ENCODE measurements at places on chromosomes 11 and 22. TPM values are rescaled to one million over a fixed set of nuclear protein-coding genes. Genes with fewer than 3 reads are reported as not detected.

DNA sequence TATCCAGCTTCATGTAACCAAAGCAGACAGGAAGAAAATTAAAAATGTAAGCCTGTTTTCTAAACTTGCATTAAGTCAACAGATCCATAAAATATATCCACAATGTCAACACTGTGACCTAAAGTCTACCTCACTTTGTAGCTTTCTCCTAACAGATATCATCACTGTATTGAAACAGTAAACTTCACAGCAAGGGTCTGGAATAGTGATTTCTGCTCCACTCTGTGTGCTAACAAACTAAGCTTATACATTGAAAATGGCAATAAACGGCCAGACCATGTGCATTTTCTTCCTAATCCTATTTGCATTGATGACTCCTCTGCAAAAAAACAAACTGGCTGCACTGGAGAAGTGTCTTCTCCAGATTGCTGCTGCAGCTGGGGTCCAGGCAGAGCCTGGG is 26.8 kb downstream of the CADM1 start:
- no peak for DNase-seq

- DNase-seq = no peak
Observed at GRCh38 chr22:43479962-43480361, 68.1 kb downstream of the MPPED1 start.

DNA sequence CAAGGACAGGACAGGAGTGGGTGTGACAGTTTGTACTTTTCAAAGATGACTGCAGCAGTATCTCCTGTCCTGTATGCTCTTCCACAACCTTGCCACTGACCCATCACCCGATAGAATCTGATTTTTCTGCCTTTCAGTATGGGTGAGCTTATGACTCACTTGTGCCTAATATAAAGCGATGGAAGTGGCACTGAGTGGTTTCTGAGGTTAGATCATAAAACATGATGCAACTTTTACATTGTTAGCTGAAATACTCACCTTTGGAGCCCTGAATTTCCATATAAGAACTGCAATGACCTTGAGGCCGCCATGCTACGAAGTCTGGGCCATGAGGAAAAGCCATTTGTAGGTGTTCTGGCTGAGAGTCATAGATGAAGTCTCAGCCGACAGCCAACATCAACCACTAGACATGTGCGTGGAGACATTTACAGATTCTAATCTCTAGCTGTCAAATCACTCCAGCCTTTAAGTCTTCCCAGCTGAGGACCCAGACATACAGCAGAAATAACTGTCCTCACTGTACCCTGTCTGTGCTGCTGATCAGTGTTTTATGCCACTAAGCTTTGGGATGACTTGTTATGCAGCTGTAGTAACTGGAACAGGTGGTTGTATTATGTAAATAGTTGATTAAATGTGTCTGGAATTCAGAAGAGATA is 105.9 kb upstream of the ARHGAP20 start:
- DNase-seq = no peak

DNA sequence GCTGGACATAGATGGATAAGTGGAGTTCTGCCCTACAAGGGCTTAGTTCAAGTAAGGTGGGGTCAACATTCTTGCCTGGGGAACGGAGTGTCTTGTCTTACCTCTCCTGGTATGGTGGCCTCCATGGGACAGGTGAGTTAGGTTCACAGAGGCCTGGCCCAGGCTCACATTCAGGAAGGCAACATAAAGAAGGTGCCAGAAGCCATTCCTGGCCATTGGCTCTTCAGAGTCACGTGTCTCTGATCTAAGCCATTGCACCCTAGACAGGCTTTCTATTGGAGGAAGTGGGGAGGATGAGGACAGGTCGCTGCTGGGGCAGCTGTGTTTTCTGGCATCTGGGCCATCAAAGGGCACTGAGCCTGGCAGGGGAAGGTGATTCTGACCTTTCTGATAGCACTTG is 14.8 kb downstream of the LMO2 start:
- no peak for DNase-seq

RNF169 gene
- total RNA-seq = 20.8 TPM

- no peak for DNase-seq
Observed at GRCh38 chr11:58127350-58127749, 2.0 kb upstream of the OR9I1 start.

GRCh38 chr11:19493446-19494213 is 219.0 kb upstream of the NAV2 start:
- DNase-seq = no peak

ACRV1 gene
- total RNA-seq = not detected

MAML2 gene
- 18.6 TPM for total RNA-seq

All from activated naive CD8-positive, alpha-beta T cell treated with anti-CD3 and anti-CD28 coated beads, Interleukin-2, amount 10 ng/mL, durations not matched to agents 7 days and 5 days (primary cell).